ENCODE measurements at places on chromosomes 2 and 18.

- no peak for DNase-seq
Observed at GRCh38 chr2:79511320-79511951, 1.4 kb upstream of the CTNNA2 start.

GRCh38 chr2:54912305-54912704 is 137.9 kb downstream of the RTN4 start:
- no peak for DNase-seq

GRCh38 chr2:105794926-105795574 is 50.3 kb downstream of the NCK2 start:
- no peak for DNase-seq

- DNase-seq: no peak
Observed at GRCh38 chr2:223199531-223200515, 147.8 kb downstream of the KCNE4 start.

DNA sequence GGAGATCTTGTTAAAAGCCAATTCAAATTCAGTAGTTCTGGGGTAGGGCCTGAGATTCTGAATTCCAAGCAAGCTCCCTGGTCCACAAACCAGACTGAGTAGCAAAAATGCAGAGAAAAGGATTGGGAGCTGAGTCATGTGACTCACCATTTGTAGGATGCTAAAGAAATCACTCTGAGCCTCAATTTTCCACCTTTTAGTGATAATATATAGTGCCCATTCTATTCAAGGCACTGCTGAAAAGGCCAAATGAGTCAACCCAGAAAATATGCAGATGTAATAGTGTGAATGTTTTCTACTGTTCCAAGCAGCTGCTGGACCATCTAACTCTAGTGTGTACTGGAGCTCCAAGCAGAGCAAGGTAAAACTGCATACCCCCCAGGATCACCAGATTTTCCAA is 47.2 kb downstream of the SLC14A2 start:
- no peak for DNase-seq

DNA sequence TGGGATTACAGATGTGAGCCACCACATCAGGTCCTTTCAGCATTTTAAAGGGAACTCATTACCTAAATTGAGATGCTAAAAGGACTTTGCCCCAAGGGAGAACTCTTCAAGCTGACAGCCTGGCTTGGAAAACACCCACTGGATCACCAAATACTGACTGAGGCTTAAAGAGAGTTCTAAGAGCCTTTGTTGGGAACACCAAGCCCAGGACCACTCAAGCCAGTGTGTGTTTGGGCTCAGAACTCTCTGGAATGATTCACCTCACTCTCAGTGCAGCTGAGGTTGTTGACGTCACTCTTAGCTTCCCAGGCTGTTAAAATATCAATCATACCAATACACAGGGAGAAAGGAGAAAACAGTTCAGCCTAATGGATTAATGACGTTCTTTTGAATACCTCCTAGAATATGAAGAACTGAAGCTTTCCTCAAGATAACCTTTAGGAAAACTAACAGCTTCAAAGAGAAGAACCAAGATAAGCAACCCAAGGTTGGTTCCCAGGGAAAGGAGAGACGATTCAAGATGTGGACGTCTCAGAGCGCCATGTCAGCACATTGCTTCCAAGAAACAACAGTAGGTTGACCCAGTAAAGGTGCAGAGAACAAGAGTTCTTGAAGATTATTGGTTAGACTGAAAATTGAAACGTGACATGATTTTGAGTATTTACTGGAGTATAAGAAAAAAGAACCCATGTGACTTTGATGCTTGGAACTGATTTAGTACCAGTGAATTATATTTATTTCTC is 48.0 kb upstream of the MGAT4A start:
- DNase-seq: no peak

GRCh38 chr2:179560257-179560735 is 295.7 kb upstream of the SESTD1 start:
- DNase-seq: no peak

DNA sequence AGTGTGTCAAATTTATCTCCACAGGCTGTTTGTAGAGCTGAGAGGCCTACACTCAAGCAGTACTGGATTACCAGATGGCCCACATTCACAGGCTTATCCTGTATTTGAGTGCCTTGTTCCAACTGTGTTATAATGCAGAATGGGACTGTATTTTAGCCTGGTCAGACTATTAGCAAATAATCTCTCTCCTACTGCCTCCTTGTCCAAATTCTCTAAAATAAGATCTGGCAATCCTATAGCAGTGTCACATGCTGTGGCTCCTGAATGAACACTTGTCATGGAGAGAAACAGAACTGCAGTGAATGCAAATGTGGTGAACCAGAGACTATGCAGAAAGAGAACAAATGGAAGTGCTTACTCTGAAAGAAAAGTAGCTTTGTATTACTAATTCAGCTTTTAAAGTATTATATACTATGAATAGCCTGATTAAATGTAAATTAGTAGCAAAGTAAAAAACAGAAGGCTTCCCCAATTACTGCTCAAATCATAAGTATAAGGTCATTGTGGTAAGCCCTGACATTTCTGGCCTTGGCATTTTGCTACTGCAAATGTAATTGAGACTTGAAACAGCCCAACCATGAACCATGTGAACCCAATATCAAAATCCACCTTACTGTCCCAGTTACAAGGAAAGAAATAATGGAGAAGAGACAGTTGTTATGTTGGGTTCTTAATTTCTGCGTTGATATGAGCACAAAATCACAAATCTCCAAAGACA is 80.0 kb downstream of the MAP4K3 start:
- DNase-seq: no peak

- peak; percentile 69 for DNase-seq
Observed at GRCh38 chr2:145744541-145745386, 1224.8 kb upstream of the ZEB2 start.

GRCh38 chr2:221551864-221552263 is 20.2 kb downstream of the EPHA4 start:
- no peak for DNase-seq

GRCh38 chr18:55764386-55764785 is 176.4 kb upstream of the TCF4 start:
- no peak for DNase-seq

DNA sequence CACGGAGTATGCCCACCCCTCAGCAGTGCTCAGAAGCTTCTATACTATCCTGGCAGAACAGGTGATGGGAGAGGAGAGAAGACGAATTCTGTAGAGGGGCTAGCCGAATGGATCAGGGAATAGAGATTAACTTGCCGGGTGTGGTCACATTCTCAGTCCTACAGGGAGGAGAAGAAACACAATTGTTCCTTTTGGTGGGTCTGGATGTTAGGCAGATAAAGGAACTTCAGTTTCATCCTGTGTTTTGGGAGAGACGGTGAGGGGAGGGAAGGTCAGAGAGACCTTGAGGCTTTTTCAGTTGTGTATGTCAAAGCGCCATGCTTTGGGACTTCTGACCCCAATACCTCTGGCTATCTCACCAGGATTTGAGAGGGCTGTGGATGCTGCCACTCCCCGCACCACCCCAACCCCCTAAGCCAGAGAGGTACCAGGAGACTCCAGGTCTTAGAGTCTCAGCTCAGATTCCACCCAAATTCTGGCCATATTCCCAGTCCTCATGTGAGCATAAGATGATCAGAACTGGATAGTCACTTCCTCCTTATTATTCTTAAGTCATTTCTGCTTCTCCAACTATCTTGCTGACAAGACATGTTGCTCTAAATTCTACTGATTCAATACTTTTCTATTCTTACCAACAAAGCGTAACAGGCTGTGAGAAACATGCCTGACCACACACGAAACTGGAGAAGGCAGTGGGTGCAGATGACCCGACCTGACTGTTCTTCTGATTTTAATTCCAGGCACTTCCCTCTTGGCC is 2.3 kb upstream of the TMEM37 start:
- DNase-seq: no peak

DNA sequence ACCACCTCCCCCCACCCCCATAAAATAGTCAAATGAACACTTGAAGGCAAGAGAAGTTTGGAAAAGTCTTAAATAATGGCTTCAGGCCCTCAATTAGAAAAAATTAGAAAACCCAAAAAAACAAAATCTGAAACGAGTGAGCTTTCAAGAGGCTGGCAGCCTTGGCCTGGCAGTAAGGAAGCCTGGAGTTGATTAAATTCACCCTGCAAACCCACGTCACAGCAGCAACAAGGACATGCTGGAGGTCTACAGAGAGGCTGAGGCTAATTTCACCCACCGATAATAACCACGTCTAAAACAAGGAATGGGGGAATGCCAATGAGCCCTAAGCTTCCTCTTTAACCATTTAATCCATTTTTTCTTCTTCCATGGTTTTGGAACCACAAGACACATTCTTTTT is 122.7 kb upstream of the SMAD7 start:
- DNase-seq: no peak

DNA sequence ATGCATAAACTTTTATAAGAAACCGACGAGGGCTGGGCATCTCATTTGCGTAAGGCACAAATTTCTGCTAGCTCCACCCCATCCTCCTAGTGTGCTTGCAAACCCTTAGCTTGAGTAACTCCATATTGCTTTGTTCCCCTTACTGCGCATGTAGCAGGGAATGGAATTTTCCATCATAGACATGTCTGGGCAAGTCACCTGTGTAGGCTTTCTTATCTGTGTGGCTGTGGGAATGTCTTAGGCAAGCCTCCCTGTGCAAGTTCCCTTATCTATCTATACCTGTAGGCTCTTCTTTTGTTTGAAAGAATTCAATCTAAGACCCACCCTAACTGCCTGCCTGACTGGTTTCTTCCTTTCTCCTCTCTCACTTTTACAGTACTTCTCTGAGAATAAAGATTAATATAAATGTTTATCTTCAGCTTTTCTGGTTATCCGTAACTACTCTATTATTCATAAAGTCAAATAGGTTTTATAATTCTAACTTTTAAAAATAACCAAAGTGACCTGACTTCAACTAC is 217.6 kb upstream of the FIGN start:
- DNase-seq: no peak

DNA sequence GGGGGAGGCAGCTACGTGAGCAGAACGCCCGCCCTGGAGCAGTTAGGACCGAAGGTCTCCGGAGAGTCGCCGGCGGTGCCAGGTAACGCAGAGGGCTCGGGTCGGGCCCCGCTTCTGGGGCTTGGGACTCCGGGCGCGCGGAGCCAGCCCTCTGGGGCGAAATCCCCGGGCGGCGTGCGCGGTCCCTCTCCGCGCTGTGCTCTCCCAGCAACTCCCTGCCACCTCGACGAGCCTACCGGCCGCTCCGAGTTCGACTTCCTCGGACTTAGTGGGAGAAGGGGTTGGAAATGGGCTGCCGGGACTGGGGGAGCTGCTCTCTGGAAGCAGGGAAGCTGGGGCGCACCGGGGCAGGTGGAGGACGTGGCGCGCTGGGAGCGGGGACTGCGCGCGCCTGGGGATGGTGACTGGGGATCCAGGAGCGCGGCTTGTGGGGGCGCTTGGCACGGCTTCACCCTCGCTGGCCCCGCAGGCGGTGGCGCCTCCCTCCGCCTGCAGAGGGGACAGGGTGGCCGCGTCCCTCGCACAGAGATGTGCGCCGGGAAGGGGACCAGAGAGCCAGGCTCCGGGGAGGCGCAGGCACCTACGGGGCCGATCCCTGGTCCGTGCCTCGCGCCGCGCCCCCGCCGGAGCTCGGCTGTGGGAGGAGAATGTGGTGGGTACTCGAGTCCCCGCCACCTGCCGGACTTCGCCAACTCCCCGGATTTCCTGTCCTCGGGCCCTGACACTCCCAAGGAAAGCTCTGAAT is 688 bp downstream of the CDH20 start:
- no peak for DNase-seq

DNA sequence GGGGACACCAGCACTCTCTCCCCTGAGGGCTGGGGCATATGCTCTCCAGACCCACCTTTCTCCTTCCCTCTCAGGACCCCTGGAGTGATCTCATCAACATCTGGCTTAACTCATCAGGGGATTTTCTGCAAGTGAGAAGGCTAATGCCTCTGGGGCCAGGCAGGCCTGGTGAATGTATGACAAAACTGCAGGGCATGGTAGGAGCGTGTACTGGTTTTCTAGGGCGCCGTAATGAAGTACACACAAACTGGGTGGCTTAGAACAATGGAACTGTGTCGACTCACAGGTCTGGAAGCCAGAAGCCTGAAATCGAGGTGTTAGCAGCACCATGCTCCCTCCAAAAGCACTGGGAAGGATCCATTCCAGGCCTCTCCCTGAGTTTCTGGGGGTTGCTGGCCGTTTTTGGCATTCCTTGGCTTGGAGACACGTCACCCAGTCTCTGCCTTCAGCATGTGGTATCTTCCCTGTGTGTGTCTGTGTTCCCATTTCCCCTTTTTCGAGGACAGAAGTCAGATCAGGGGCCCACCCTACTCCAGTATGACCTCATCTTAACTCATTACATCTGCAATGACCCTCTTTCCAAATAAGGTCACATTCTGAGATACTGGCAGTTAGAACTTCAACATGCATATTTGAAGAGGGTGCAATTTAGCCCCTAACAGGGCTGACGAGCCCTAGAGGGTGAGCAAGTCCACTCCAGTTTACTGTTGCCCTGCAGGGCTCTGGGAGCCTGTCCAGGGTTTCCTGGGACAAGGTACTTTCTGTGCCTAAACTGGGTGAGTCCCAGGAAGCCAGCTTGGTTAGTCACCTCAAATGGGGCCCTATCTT is 45.5 kb upstream of the CAB39 start:
- DNase-seq: no peak

- no peak for DNase-seq
Observed at GRCh38 chr18:12911025-12911928, 27.2 kb upstream of the PTPN2 start.

GRCh38 chr2:175404839-175405238 is 223.3 kb upstream of the ATP5MC3 start:
- no peak for DNase-seq

DNA sequence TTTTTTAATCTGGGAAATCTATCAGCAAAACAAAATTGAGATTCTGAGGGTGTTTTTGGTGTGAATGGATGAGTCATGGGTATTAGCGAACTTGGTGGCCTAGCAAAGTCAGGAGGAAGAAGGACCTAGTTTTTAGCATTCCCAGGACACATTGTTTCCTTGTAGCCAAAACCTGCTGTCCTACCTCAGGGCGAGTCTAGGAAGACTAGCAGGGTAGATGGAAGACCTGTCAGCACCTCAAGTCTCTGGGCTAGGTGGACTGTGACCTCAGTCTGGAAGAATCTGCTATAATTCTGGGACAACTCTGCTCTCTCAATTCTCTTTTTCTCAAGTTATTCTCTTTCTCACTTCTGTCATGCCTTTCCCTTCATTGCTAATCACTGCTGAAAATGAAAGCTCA is 1399.3 kb upstream of the LRRTM1 start:
- no peak for DNase-seq

DNA sequence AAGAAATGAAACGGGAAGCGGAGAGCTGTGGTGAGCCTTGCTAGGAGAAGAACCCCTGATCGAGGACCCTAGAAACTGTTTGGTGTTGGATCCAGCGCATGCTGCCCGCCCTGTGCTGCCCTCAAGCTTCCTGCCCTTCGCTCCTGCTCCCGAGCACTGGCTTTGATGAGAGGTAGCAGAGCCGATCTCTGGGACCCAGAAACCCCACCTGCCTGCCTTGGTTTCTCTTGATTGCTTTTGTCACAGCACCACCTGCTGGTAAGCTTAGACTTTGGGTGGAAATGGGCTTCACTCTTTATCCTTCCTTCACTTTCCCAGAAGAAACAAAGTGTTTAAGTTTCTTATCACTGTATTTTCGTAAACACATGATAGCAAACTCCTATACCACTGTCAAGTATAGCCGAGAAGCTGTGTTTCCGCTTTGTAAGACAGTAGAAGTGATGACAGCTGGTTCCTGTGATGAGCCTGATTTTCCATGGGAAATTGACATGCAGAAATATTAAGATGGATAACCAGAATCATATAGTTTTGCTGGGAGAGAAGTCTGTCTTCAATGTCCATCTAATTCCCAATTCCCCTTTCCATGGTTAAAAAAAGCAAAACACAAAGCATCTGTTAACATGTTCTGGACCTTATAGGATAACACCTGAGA is 267.4 kb downstream of the PHLPP1 start:
- no peak for DNase-seq
